ENCODE measurements at places on chromosomes 2 and 18. TPM values are rescaled to one million over a fixed set of nuclear protein-coding genes. Genes with fewer than 3 reads are reported as not detected.

GRCh38 chr2:222447131-222447530, 22.8 kb downstream of the SGPP2 start:
- DNase-seq: no peak

DNA sequence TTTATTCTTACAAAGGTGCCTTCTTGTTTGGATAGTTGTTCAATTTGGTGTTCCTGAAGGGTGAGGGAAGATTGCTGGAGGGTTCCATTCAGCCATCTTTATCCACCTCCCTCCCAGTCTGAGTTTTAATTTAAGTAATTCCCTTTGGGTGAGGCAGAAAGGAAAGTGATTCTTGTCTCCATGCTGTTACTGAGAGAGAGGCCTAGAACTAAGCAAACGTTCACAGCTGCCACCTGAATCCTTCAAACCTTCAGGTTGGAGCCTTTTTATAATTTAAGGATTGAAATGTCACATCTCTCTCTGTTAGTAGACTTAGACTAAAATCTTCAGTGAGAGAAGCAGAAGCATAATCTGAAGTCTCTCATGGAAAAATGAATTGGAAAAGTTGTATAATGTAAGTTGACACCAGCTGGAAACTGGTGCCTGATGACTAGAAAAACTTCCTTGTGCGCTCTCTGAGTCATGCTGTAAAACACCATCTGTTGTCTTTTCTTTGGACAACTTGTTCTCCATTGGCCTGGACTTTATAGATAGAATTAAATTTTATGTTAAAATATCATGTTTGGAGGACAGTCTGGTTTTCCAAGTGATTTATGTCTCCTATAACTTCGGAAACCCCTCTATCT, 14.6 kb downstream of the STRADB start:
- no peak for DNase-seq

DNA sequence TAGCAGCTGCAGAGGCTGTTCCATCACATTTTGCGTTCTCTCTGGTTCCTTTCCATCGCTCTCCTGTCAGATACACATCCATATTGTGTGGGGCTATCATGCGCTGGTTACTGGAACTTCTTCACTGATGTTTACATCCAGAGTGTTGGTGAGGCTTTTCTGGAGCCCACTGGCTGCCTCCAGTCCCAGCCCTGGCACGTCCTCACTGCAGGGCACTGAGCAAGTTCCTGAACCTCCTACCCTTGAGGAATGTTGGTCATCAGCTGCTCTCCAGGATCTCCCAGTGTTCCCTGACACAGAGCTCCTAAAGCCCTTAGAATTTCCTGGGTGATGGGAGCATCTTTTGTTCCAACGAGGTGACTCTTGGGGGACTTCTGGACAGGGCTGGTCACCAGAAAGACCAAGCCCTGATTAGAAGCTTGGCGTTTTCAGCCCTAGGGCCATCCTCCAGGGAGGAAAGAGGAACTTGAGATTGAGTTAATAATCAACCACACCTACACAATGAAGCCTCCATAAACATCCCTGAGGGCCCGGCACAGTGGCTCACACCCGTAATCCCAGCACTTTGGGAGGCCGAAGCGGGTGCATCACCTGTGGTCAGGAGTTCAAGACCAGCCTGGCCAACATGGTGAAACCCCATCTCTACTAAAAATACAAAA, 81.3 kb downstream of the TFCP2L1 start:
- no peak for DNase-seq

The MAP3K19 gene
- 0.63 TPM for polyA plus RNA-seq

GRCh38 chr2:145807968-145808367, 1288.0 kb upstream of the ZEB2 start:
- no peak for DNase-seq

The RSAD2 gene
- 6.3 TPM for polyA plus RNA-seq

The WNT10A gene
- polyA plus RNA-seq: 0.59 TPM

- no peak for DNase-seq
Measured at GRCh38 chr2:107414376-107414775, 412.3 kb upstream of the RGPD4 start.

DNA sequence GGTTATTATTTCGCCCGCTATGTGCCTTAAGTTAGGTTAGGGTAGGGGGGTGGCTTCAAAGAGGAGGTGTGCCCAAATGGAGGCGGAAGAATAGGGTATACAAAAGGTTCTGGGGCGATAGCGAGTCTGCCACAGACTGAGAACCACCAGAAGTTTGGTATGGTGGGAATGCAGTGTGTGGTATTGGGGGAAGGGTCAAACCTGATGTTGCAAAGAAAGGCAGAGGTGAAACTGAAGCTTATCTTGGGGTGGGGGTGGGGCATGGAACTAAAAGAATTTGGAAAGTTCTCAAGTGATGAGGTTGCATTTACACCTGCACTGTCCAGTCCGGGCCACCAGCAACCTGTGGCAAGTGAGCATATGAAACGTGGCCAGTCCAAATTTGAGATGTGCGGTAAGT, 11.8 kb upstream of the CCBE1 start:
- no peak for DNase-seq

The CD8B2 gene
- polyA plus RNA-seq: 0.31 TPM

The MYO7B gene
- polyA plus RNA-seq: 12.8 TPM

The AP1S3 gene
- 17.8 TPM for polyA plus RNA-seq

The TWIST2 gene
- polyA plus RNA-seq: 6.9 TPM

DNA sequence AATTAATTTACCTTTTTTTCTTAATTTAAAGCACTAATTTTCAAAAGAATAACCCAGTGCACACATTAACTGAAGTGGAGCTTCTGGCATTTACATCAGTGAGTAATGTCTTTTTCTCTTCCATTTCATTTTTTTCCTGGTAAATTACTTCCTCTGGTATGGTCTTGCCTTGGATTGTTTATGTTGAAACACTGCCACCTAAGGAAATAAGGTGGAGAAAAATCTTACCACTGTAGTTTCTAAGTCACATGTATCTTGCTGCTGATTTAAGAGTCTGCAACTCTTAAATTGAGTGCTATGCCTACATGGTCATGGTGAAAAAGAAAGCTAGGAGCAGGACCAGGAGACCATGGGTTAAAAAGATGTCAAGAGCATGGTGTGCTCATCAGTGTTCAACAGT, 51.0 kb downstream of the TTC27 start:
- DNase-seq: no peak

DNA sequence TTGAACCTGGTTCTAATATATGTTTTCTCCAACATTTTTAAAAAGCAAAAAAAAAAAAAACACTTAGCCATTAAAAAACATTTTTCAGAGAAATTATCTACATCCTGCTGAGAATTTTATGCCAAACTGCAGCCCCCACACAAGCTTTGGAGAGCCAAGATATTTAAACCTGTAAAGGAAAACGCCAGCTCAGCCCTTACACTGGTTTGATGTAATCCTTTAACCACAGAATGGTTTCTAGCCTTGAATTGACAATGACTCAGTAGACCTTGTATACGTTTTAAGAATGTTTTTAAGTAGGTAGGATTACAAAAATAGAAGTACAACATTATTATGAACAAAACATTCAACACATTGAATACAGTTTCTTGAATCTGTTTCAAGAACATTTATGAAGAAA, 113.6 kb downstream of the BABAM2 start:
- DNase-seq: no peak

GRCh38 chr18:3234457-3234856, 13.1 kb upstream of the MYL12A start:
- DNase-seq: no peak

GRCh38 chr2:50535256-50535655, 496.7 kb downstream of the NRXN1 start:
- DNase-seq: no peak

The ARHGAP25 gene
- 7.9 TPM for polyA plus RNA-seq

DNA sequence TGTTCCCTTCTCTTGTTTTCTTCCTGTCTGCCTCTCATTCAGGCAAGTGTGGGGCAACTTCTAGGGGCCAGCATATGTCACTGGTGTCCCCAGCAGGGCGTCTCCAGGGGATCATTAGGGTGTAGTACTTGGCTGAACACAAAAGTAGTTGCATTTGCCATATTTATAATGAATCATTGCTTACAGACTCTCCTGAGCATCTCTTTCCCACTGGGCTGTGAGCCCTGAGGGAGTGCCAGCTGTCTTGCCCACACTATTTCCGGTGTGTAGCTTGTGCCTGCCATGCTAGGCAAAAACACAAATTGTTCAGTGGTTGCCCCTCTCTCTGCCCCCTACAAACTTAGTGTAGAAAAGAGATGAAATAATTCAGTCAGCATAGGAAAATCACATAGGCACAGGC, 40.8 kb upstream of the SCLY start:
- DNase-seq: no peak

The ABCG8 gene
- polyA plus RNA-seq: 1.2 TPM

The MC5R gene
- 0.24 TPM for polyA plus RNA-seq

DNA sequence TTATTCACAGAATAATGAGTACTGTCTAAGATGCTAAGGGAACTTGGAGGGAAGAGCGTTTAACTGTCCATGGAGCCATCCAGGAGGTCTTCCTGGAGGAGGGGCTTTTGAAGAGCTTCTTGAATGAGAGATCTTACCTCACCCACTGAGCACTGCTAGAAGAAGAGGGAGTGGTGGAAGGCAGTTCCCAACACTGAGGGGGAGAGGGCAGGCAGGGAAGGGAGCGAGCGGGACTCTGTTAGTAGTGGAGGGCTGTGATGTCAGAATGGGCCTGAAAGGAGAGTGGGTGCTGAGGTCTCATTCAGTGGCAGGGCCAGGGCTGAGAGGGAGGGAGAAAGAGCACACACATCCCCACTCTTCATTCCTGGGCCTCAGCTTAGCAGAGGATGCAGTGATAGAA, 65.0 kb downstream of the NCK2 start:
- DNase-seq: no peak

DNA sequence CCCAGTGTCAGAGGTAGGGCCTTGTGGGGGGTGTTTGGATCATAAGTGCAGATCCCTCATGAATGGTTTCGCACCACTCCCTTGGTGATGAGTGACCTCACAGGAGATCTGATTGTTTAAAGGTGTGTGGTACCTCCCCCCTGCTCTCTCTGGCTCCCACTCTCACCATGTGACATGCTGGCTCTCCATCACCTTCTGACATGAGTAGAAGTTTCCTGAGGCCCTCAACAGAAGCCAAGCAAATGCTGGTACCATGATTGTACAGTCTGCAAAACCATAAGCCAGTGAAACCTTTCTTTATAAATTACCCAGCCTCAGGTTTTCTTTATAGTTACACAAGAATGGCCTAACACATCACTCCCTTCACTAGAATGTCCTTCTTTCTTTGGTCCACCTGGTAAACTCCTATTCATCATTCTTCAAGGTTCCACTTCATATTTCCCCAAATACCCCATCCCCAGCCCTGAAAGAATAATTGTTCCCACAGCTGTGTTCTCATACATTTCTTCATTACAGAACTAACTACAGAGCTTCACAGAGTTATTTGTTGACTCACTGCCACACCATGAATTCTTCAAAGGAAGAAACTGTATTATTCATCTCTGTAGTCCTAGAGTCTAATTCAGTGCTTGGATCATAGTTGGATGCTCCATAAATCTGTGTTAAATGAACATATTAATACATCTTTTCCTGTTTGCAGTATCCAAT, 81.2 kb upstream of the STK17B start:
- DNase-seq: no peak

The KRTCAP3 gene
- polyA plus RNA-seq: 7.6 TPM

DNA sequence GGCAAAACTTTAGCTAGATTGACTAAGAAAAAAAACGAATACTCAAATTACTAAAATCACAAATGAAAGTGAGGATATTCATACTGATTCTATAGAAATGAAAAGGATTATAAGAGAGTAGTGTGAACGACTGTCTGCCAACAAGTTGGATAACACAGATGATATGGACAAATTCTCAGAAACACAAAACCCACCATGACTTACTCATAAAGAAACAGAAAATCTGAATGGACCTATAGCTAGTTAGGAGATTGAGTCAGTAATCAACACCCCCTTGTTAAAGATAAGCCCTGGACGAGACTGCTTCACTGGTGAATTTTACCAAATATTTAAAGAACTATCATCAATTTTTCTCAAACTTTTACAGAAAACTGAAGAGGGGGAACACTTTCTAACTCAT, 108.8 kb upstream of the TMEM200C start:
- no peak for DNase-seq

The MARCO gene
- not detected for polyA plus RNA-seq

The HOXD8 gene
- polyA plus RNA-seq: 245 TPM

The DSG1 gene
- polyA plus RNA-seq: 0.09 TPM

DNA sequence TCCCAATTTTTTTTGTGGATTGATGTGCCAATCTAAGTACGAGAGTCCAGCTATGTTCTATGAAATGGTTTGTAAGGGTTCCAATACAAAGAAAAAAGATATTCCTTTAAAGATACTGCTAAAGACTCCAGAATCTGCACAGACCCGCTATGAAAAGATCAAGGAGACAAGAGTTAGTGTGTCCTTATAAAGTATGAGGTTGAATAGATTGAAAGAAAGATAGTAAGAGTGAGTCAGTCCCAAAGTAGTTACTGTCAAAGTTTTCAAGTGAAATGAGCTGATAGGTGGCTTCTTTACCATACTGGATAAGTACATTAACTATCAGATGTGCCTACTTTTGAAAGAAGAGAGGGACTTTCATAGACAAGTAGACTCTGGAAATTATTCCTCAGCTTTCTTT, 17.9 kb upstream of the EHBP1 start:
- DNase-seq: no peak

The IL36A gene
- not detected for polyA plus RNA-seq

The STPG4 gene
- polyA plus RNA-seq: 0.11 TPM

DNA sequence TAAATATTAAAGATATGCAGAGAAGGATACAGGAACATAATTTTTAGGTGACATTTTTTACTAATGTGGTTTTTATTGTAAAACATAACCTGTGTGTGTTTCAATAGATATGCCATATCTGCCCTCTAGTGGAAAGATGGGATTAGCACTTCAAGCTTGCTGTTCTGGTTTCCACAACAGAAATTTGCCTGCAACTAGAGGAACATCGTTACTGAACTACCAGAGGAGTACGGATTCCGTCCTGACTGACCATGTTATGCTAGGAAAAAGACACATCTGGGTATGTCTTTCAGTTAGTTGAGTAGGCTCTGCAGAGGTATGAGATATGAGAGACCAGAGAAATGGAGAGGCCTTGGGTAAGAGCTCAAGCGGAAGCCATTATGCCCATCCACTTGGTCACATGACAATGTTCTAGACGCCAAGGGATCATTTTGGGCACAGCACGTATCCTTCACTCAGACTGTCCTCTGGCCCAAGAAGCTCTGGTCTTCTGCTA, 104.9 kb downstream of the MBD2 start:
- DNase-seq: no peak

DNA sequence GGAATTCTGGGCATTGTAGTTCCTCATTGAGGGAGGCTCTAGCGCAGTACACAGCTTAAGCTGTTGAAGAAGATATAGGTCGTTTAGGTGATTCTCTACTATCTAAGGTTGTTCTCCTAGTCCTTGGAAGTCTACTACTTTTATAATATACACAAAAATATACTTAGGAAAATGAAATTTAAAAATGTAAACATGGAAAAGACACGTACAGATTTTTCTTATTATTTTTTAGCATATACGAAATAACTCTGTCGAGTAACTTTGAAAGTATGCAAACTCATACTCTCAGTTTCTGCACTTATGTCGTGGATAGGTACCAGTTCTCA, 272 bp upstream of the FASTKD1 start:
- no peak for DNase-seq
